ENCODE measurements at places on chromosomes 2 and 18.

- no peak for DNase-seq
Measured at GRCh38 chr2:15839426-15840124, 100.8 kb upstream of the MYCN start.

DNA sequence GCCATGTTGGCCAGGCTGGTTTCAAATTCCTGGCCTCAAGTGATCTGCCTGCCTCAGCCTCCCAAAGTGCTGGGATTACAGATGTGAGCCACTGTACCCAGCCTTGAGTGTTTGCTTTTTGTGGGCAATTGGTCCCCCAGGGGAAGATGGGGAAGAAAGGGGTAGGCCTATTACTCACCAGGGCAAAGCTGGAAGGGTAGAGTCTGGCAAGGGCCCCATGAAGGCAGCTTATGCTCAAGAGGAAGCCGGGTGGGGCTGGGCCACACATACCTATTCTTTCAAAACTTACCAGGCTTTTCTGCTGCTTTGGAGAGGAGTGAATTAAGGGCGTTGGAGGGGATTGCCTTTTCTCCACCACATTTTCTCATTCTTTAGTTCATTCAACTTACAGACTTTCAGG, 24.5 kb upstream of the CD28 start:
- DNase-seq: no peak

- DNase-seq: peak; percentile 18
Measured at GRCh38 chr2:130972410-130972809, 120.8 kb downstream of the FAM168B start.

DNA sequence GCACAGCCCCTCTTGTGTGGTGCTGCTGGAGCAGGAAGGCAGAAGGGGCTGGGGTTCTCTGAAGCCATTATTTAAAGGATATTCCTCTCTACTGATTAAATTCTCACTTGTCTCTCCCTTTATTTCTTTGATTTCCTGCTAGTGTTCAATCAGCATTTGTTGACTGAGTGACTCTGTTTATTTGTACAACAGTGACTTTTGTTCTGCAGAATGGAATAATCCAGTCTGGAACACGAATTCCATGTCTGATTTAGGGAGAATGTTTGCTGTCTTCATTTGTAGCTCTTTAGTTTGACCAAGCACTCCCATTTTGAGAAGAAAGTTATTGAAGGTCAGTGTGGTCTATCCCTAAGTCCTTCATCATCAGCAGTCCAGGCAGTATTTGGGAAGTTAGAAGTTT, 141.2 kb downstream of the SETBP1 start:
- no peak for DNase-seq

Measured in activated CD4-positive, alpha-beta memory T cell treated with anti-CD3 and anti-CD28 coated beads for 36 hours (primary cell).